ENCODE measurements at places on chromosomes 1 and 21.
A peak's percentile ranks its signal among the peaks of the same experiment; 100 is the strongest.

DNA sequence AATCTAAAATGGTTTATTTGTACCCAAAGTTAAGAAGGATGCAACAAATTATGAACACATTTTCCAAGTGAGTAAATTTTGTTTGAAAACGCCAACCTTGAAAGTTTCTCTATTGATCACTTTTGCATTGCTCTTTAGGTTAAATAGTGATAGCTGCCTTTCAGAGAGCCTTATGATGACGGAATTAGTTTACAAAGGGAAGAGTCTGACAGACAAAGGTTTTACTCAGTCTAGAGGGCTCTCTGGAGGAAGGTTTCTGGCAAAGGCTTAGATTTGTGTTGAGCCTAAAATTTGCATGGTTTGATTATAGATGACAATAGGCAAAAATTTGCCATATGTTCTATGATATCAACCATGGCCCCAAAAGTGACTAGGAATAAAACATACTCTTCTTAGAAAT, 95.9 kb upstream of the RUNX1 start:
- DNase-seq: no peak

DNA sequence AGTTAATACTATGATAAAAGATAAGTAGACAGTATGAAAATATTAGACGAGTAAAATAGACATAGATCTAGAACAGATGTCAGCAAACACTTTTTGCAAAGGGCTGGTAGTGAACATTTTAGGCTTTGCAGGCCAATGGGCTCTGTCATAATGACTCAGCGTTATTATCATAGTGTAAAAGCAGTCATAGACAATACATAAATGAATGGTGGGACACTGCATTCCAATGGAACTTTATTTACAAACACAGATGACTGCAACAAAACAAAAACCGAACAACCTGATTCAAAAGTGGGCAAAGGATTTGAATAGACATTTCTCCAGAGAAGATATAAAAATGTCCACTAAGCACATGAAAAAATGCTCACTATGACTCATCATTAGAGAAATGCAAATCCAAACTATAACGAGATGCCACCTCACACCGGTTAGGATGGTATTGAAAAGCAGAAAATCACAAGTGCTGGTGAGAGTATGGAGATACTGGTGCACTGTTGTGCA, 7.3 kb downstream of the GSTM5 start:
- DNase-seq: no peak

DNA sequence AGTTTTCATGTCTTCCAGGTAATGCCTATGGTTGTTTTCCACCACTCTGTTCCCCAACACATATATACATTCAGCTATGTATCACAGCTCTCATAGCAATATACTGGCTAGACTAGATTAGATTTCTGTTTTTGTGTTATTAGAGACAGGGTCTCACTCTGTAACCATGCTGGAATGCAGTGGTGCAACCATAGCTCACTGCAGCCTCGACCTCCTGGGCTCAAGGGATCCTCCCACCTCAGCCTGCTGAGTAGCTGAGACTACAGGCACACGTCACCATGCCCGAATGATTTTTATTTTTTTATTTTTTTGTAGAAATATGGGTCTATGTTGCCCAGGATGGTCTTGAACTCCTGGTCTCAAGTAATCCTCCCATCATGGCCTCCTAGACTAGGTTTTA, 37.7 kb downstream of the SYNJ1 start:
- DNase-seq: no peak

DNA sequence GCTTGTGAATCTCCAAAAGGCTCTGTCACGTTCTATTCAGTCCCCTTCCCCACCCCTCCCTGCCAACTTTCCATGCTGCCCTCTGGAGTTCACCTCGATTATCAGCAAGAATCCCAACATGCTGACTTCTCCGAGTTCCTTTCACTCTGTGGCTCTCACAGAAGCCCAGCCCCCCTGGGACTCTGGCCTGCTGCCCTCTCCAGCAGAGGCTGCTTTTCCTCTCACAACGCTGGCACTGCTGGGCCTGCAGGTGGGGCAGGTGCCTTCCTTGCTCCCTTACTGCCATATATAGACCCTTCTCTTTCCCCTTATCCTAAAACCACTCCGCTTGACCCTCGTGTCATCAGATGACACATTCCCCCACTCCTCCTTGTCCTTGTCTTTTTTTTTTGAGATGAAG, 10.2 kb upstream of the RNF186 start:
- DNase-seq: no peak

DNA sequence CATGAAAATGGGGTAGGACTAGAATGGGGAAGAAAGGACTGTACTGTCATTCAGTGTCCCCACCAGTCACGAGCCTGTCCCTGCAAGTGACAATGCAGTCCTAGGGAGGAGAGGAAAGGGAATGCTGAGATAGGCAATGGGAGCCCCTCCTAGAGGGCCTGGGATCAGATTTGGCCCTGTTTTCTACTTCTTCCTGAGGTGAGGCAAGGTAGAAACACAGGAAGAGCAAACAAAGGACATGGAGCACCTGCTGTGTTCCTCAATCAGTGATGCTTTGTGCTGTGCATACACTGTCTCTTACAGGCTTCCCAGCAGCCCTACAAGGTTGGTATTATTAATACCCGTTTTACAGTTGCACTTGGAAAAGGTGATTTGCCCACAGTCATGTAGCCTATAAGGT, 6.1 kb downstream of the FABP3 start:
- DNase-seq: no peak

DNA sequence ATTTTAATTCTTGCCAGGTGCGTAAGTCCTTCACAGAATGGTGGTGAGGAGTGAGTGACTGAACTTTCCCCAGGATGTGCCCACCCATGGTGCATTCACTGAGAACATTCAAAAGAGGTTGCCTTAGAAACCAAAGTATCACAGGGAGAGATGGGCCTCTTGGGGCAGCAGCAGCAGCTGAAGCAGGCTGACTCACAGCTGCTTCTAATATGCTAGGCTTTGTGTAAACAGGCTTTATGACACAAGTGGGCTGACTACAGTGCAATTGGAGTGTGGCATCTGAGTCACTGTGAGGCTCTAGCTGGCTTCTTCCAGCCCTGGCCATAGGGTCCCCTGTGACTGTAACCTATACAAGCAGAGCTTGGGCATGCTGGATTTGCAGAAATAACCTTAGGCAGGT, 12.6 kb downstream of the PIGP start:
- peak; percentile 64 for DNase-seq
